CD4-positive, alpha-beta memory T cell (primary cell): ENCODE measurements at places on chromosomes 7 and 10.

DNA sequence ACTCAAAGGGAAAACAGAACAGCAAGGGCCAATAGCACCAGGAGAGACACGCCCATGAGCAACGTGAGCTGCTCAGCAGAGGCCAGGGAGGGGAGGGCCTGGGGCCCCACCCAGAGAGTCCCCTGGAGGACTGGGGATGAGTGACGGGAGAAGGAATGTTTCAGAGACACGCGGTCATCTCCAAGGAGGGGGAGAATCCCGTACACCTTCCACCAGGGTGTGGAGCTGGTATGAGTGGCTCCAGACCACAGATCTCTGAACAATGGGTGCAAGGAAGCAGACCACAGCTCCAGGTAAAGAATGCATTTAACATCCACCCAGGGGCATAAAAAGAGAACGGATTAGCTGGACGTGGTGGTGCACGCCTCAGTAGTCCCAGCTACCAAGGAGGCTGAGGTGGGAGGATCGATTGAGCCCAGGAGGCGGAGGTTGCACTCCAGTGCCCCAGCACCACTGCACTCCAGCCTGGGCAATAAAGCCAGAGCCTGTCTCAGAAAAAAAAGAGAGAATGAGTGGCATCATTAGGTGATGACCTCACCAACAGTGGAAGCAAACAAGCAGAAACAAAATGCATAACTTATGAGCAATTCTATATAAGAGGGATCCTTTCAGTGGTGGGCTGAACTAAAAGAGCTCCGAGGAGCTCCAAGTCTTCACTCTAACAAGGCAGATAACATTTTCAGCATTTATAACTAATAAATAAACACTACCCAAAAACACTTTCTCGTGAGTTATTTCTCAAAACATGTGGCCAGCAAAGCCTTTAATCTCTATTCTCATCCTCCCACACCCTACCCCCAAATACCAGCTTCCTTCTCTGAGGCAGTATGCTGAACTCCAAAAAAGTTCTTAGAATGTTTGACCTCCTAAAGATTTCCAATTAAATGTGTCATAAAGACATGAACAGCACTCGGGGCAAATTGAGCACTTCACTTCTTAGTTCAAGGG is 12.5 kb downstream of the PSAP start:
- no peak for DNase-seq

GRCh38 chr10:35352512-35352911 is 16.2 kb downstream of the CCNY start:
- no peak for DNase-seq

GRCh38 chr7:47343061-47343455 is 238.9 kb downstream of the TNS3 start:
- no peak for DNase-seq

- no peak for DNase-seq
Observed at GRCh38 chr10:33715303-33715975, 381.0 kb upstream of the NRP1 start.

DNA sequence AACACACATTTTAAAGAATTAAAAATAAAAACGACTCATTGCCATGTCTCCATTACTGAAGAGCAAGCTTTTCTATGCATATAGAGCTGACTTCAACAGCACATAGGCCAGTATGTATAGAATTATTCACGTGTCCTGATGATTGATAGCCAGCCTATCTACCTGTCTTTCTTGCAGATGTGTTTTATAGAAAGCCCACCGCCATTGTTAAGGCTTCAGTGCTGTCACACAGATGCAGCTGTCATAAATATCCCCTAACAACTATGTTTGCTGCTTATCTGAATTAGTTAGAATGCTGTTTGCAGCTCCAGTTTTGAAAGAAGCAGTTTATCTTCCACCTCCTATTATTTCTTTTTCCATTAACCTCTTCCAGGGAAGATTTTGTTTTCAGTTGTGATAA is 235.9 kb downstream of the SLC25A13 start:
- DNase-seq = no peak

DNA sequence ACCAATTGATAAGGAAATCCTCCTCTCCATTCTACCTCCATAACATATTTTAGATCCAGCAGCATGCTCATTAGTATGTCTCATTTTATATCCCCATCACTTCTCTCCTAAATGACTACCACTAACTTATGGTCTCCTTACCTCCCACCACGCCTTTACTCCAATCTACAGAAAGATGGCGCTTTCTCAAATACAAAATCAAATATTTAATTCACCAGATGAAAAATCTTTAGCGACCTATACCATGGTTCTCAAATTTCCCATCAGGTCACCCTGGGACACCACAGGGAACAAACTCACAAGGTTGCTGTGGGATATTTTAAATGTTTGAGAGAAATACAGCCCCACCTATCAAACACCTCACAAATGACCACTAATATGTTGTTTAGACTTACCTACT is 27.0 kb upstream of the EBLN1 start:
- no peak for DNase-seq

DNA sequence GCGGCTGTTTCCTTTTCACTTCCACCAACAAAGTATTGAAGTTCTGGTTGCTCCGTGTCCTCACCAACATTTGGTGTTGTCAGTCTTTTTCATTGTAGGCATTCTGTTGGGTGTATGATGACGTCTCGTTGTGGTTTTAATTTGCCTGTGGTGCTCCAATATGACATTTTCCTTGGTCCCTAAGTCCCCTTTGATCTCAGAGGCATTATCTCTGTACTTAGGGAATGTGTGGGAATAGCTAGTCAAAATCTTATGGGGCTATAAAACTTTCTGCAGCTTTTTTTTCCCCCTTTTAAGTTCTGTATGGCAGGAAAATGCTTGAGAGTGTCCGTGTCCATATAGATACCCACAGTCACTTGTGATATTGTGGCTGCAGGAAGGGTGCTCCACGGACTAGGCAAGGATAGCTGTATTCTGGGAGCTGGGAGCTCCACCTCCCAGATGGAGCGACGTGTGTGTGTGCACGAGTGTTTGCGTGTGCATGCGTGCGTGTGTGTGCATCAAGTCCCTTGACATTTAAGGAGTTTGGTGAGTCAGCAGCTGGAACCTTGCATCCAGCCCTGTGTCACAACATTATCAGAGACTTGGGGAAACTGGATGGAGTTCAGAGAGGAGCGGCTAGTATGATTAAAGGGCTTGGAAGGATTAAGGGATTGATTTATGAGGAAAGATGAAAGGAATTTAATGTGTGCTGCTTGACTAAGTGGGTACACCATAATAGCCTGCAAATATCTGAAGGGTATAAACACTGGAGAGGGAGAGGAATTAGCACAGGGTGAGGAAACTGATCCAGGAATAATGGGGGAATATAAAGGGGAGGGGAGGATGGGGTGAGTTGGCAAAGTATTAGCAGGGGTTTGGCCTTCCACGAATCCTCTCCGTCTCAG is 66.8 kb downstream of the LRMDA start:
- DNase-seq = no peak
